ENCODE measurements at places on chromosomes 5 and 9. TPM values are rescaled to one million over a fixed set of nuclear protein-coding genes. Genes with fewer than 3 reads are reported as not detected.

The PCDHGA2 gene
- polyA plus RNA-seq = 2.8 TPM

The LRRC26 gene
- polyA plus RNA-seq = not detected

The CNTFR gene
- polyA plus RNA-seq = 61.2 TPM

The ARL14EPL gene
- 0.19 TPM for polyA plus RNA-seq

The ARRDC1 gene
- not detected for polyA plus RNA-seq

The SLCO6A1 gene
- polyA plus RNA-seq = 0.78 TPM

The ZDHHC11B gene
- not detected for polyA plus RNA-seq

The SLC6A19 gene
- not detected for polyA plus RNA-seq

The PTPRD gene
- 86.9 TPM for polyA plus RNA-seq

The BNC2 gene
- polyA plus RNA-seq = 8.0 TPM

The BRD8 gene
- 55.3 TPM for polyA plus RNA-seq

The PGM5 gene
- not detected for polyA plus RNA-seq

The GAS1 gene
- polyA plus RNA-seq = 139 TPM

The PRR7 gene
- polyA plus RNA-seq = 0.15 TPM

The NMUR2 gene
- polyA plus RNA-seq = 0.58 TPM

The FAM153A gene
- not detected for polyA plus RNA-seq

The GPR150 gene
- not detected for polyA plus RNA-seq

The RASGEF1C gene
- 1.9 TPM for polyA plus RNA-seq

The SPINK6 gene
- not detected for polyA plus RNA-seq
